ENCODE measurements at places on chromosomes 5 and 9.
A peak's percentile ranks its signal among the peaks of the same experiment; 100 is the strongest.

- no peak for DNase-seq
Measured at GRCh38 chr9:89431930-89432725, 65.8 kb downstream of the SEMA4D start.

DNA sequence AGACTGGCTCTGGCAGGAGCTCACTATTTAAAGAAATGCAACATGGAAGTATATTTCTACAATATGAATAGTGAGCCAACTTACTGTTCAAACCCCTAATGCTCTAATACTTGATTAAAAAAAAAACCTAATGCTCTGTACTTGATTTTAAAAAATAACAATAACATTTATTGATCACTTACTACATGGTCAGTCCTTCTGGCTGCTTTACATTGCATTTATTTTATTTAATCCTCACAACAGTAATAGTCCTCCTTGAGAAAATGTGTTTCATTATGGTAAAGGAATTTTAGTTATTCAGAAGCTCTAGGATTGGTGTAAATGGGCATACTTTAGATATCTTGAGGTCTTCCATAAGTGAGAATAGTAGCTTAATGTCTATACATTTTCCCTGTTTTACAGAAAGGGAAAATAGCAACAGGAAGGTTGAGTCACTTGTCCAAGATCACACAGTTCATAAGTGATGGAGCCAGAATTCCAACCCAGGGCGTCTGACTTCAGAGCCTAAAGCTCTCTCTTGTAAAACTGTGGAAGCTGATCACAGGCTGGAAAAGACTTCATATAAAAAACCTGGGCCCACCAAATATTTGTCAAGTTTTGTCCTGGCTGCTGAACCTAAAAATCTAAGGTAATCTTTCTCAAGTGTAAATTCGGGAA lies 1.0 kb downstream of the STARD4 start:
- no peak for DNase-seq

- no peak for DNase-seq
Measured at GRCh38 chr9:117574099-117574498, 130.1 kb upstream of the TLR4 start.

GRCh38 chr9:81819859-81820546 lies 108.2 kb upstream of the SPATA31D4 start:
- no peak for DNase-seq

DNA sequence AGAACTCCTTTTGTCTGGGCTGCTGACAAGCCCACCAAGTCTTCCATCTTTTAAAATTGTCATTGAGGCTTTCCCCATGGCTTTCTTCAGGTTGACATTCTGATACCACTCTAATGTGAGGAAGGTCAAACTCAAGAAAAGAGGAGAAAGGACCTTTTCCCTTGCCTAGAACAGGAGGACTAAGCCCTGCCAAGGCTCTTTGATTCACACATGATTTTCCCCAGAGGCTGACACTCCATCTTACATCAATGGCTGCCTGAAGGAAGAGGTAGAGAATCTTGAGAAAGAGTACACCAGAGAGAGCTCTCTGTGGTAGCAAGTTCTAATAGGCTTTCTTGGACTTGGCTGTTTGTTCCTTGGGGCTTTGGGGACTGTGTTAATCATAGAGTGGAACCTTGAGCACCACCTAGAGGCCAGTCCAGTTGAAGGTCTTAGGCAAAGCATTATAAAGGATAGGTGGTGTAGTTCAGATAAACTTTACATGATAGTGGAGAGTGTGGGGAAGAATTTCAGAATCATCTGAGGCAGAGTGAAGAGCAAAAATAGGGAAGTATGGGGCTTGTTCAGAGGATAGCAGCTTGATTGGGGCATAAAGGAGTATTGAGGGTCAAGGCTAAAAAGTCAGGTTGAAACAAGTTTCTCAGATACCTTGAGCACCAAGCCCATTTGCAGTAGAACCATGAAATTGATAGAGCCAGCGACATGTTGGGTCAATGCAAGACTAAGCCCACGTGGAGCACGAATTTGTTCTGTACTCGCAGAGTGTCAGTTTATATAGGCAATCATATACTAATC lies 36.7 kb downstream of the NDFIP1 start:
- peak; percentile 64 for DNase-seq

DNA sequence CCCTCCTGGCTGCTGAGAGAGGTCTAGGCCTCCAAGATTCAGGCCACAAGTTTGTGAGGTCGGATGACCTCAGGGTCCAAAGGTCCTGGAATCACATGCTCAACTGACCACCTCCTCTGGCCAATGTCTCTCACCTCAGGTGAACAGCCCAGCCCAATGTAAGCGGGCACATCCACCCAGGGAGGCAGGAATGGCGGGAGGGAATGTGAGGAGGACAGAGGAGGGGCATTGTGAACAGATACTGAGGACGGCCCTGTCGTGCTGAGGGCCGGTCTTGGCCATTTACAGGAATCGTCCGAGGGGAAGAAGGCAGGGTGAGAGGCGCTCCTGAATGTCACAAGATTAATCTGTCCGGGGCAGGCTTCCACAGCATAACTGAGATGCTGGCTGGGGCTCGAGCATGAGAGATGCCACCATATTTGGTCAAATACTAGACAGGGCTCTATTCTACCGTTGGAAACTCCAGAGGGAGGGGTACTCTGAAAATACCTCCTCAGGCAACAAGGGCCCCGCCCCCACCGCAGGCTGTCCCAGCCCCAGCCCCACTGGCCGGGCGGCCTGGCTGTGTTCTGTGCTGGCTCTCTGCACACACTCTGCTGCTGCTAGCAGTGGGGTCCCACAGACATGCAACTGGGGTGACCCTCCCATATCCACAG lies 1.5 kb upstream of the IL17B start:
- no peak for DNase-seq

DNA sequence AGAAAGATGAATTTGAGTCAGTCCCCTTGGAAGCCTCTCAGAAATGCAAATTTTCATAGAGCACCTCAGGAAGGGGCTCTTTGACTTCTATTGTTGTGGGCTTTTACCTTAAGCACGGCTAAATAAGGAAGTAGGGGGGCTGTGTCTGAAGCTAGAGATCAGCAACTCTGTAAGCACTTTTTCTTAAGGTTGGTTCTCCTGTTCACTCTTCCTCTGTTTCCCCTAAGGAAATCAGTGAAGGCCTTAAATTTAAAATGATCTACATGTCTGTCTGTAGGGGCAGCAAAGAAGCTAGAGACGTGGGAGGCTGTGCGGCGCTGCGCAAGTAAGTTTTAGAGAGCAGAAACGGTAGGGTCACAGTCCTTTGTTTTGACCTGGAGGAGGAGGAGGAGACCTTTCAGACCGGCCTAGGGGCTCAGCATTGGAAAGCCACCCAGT lies 1.2 kb upstream of the CDC14B start:
- DNase-seq = no peak

DNA sequence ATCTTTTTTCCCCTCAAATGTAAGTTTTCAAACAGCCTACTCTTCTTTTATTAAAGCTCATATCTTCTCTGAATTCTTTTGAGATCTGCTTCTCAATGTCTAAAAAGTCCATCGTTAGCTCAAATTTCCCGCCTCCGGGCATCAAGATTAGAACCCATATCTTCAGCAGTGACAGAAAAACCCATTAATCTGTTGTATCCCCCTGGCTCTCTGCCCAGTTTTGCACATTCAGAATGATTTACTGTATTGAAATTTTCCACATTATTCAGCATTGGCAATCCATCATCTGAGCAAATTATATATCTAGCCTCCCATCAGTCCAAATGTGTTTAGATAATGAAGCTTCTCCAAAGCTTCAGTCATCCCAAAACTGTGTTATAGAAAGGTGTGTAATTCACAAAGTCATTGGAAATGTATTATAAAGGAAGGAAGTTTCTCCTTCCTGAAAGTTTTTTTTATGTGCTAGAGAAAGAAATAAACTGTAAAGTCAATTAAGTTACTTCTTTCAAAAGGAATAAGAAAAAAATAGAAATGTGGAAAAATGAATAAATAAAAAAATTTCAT lies 849.9 kb downstream of the MAT2B start:
- no peak for DNase-seq

GRCh38 chr9:126222363-126222834 lies 104.2 kb upstream of the MVB12B start:
- no peak for DNase-seq

GRCh38 chr5:109682383-109682782 lies 7.3 kb upstream of the MAN2A1 start:
- no peak for DNase-seq

DNA sequence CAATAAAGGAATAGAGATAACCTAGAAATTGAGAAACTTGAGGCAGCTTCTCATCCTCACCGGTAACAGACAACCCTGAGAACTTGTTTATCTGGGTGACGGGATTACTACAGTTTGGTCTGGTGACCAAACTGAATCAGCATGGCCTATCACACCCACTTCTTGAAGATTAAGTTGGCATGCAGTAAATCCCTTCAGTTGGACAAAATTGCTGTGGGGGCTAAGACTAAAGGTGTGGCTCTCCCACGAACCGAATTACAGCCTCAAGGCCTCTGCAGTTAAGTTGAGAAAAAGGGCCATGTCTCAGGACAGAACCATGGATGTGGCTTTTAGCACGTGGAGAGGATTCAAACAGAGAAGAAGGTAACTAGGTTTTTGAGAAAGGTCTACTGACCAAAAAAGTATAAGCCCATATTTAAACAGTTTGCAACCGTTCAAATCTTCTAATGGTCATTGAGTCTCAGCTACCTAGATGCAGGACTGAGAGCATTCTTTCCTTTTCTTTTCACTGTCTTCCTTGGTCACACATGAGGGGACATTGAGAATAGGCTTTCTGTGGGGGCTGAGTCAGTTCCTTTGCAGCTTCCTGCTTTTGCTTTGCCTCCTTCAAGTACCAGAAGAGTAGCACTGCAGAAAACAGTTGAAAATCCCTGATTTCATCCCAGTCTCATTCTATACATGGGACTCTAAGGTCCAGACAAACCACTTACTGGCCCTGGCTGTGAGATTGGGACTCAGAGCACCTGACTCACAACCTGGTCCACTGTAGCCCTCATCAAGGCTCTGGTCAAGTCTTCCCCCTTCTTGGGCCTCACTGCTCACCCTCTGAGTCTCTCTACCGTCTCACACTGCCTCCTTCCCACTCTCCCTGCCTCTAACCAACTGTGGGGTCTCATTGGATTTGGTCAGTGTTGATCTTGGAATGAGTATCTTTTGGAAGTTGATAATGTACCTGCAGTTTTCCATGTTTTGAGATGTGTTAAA lies 30.9 kb downstream of the PDE6A start:
- no peak for DNase-seq

DNA sequence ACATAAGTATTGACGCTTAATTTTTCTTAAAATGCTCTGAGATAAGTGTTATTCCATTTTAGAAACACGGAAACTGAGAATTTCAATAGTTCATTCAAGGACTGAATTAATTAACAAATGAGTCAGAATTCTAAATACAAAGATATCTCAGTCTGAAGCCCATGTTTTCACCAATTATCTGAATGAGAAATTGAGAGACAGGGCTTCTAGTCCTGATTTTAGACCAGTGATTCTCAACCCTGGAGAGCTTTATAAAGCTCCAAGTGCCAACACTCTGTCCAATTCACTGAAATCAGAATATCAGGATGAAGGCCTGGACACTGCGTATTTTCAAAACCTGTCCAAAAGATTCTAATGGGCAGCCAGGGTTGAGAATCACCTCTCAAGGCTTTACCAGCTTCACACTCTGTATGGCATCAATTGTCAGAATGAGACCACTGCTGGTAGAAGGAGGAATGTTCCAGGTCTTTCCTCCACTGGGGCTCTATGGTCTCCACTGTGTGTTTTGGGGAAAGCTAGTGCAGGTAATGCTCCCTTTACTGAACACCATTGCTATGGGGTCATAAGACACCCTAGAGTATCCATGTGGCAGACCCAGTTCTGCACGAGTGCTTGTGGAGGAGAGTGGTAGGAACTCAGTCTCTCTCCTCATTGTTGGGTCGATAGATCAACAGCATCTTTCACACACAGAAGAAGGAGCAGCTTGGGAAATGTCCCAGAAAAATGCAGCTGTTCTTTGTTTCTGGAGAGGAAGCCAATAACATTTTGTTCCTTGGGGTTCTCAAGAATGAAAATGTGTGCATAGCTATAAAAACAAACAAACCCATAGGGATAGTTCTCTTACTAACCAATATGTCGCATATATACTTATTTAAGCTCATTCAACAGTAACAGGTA lies 99.7 kb upstream of the OSMR start:
- DNase-seq = no peak

GRCh38 chr5:179298181-179298993 lies 46.9 kb downstream of the ADAMTS2 start:
- no peak for DNase-seq

DNA sequence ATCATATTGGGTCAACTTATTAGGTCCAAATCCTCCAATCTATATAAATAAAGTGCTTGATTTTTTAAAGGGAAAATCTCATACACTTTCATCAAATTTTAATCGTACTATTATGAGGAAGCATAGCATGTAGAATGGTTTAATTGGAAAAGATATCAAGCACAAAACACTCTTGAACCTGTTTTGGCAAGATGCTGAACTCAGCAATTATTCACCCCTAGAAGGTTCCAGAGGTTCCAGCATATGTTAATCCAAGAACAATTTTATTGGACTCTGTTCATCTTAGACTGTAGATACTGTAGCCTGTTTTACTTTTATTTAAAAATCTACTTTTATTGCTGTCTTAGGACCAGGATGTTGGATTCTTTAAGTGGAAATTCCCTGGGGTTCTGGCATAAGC lies 92.4 kb upstream of the LHFPL2 start:
- DNase-seq = no peak

GRCh38 chr9:96067004-96067403 lies 191.5 kb downstream of the ERCC6L2 start:
- DNase-seq = no peak

DNA sequence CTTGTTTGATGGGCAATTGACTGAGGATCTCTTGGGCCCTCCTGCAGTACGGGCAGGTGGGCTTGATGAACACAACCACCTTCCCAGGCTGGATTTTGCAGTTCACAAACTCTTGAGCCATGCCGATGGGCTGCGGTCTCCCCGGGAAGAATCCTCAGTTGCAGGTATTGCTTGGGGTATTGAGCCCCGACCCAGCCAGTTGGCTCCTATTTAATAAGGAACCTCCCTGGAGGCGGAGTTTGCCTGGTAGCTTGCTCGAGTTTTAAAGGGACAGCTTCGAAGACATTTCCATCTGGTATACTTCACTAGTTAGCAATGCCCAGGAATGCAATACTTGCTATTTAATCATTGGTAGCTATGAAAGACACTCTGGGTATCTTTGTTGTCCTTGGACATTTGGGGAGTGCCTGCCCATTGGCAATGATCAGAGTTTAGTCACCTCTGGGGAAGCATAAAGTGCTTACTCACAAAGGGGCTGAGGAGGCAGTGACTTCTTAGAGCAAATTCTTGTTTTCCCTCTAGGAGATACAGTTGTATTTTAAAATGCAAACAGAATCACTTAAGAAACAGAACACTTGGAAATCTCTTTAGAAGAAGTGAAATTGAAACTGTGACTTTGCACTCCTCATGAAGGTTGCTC lies at the start of gene GLRX:
Gene GLRX, minus strand, starts transcription at position 185 of the 640 bp plus-strand sequence. Its CDS starts 64 bp downstream, at position 121.
- no peak for DNase-seq

DNA sequence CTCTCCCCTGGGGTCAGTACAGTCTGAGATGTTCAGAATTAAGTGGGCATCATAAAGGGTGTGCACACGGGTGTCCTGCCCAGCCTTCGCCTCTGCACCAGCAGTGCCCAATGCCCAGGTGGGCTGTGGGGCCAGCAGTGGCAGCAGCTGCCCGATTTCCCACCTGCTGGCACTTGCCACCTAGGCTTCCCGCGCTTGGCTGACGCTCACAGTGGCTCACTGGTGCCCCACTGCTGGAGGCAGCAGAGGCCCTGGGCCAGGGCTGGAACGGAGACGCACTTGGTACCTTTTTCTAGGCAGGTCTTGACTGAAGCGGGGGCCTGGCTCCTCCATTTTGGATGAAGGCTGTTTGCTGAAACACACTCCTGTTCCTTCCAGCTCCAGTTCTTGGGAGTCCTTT lies 17.0 kb downstream of the MRNIP start:
- no peak for DNase-seq
